ENCODE measurements at places on chromosomes 5 and 9.
A peak's percentile ranks its signal among the peaks of the same experiment; 100 is the strongest.

DNA sequence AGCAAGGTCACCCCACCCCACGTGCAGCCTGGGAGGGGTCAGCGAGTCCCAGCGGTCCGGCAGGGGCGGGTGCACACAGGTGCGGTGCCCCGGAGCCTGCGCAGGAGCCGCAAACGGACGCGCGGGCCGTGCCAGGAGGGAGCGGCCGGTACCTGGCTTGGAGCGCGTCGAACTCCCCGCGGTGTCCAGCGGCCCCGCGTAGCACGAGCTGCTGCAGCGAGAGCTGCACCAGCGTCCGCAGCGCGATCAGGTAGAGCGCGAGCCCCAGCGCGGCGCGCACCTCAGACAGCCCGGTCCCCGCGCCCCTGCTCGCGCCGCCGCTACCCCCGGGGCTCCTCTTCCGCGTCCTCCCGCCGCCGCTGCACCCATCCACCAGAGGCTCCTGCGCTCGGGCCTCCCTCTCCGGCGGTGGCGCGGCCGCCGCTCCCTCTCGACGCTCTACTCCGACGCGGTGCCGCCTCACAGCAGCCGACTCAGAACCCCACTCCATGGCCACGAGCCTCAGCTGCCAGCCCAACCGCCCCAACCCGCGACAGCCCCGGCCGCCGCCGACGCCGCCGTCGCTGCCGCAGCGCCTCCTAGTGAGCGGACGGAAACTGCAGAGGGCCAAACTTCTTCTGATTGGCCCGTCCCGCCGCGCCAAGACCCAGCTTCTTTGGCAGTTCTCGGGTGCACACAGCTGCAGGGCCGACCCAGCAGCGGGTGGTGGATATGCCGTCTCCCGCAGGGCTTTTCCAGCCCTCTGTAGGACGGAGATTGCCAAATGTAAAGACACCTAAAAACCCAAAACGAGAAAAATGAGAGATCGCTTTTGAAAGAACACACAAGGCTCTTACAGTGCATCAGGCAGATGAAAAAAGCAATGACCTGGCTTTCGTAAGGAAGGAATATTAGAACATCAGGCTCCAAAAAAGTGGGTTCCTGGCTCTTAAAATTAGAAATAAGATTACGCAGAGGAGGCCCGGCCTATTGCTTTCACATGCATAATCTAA is at the start of gene ERMP1:
TSS of gene ERMP1 (minus strand) at position 580 of the 992 bp plus-strand sequence. CDS start at position 490, 90 bp downstream.
- DNase-seq = peak; percentile 96

DNA sequence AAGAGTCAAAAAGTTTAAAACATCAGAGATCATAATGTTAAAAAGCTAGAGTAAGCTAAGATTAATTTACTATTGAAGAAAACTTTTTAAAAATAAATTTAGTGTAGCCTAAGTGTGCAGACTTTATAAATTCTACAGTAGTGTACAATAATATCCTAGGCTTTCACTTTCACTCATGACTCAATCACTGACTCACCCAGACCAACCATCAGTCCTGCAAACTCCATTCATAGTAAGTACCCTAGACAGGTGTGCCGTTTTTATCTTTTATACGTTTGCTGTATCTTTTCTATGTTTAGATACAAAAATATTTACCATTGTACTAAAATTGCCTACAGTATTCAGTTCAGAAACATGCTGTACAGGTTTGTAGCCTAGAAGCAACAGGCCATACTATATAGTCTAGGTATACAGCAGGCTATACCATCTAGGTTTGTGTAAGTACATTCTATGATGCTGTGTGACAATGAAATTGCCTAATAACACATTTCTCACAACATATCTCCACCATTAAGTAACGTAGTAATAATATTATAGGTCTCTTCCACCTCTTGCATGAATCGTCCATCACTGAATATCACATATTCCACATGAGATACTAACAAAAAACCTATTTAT is 59.2 kb downstream of the MEGF9 start:
- DNase-seq = no peak

GRCh38 chr5:178221282-178221681 is 11.3 kb downstream of the PHYKPL start:
- DNase-seq = no peak

- DNase-seq = no peak
These were observed 14.9 kb upstream of the SPATA24 start for GRCh38 chr5:139418793-139419192.

DNA sequence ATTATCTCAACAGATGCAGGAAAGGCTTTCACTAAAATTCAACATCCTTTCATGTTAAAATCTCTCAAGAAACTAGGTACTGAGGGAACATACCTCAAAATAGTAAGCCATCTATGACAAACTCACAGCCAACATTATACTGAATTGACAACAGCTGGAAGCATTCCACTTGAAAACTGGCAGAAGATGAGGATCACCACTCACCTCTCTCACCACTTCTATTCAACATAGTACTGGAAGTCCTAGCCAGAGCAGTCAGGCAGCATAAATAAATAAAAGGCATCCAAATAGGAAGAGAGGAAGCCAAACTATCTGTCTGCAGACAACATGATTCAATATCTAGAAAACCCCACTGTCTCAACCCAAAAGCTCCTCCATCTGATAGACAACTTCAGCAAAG is 203.6 kb upstream of the GRAMD2B start:
- DNase-seq = no peak

GRCh38 chr9:112380825-112381221 is 915 bp downstream of the HSDL2 start:
- DNase-seq = no peak

- DNase-seq = no peak
These were observed 809.0 kb downstream of the KCTD16 start for GRCh38 chr5:144979516-144980264.

GRCh38 chr9:94822273-94822672 is 95.8 kb downstream of the AOPEP start:
- no peak for DNase-seq

DNA sequence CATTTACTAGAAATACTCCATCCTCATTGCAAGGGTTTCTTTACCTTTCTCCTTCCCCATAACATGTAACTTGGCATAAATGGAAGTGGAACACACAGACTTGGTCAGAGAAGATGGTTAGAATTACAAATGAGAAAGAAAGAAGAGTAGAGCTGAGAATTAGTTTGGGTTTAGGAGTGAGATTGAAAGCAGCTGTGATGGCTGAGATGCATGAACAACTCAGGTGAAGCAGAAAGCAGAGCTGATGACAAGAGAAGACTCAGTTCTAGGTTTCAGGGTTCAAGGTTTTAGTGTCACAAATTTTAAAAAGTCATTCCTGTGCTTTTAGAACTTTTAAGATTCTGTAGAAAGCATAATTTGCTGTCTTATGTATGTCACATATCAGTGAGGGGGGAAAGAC is 54.0 kb downstream of the TMEM161B start:
- DNase-seq = no peak

DNA sequence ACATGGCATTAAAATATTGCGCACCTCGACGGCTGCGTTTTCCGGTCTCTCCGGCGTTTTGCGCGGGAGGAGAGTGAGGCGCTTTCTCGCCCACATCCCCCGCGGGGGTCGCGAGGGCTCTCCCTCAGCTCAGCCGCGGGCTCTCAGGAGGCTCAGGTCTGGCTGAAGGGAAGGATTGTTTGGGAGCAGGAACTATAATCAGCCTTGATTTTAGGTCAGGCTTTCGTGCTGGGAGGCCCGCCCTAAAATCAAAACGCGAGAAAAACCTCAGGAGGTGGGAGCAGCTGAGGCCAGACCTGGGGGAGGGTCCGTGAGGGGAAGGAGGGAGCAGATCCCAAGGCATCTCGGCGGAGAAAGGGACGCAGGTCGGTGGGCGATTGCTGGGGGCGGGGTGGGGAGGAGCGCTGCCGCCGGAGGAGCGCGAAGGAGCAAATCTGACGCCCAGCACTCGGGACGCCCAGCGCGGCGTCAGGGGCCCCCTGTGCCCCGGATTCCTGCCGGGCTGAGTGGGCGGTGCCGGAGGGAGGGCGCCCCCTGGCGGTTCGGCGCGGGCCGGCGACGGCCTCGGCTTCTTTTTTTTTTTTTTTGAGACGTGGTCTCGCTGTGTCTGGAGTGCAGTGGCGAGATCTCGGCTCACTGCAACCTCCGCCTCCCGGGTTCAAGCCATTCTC is 18.7 kb upstream of the RNF130 start:
- peak; percentile 95 for DNase-seq

- no peak for DNase-seq
These were observed 26.9 kb upstream of the CNOT6 start for GRCh38 chr5:180467028-180467975.

- DNase-seq = no peak
These were observed 50.6 kb downstream of the LHX2 start for GRCh38 chr9:124062172-124062571.

- DNase-seq = no peak
These were observed 34.8 kb upstream of the PANK3 start for GRCh38 chr5:168613996-168614395.

DNA sequence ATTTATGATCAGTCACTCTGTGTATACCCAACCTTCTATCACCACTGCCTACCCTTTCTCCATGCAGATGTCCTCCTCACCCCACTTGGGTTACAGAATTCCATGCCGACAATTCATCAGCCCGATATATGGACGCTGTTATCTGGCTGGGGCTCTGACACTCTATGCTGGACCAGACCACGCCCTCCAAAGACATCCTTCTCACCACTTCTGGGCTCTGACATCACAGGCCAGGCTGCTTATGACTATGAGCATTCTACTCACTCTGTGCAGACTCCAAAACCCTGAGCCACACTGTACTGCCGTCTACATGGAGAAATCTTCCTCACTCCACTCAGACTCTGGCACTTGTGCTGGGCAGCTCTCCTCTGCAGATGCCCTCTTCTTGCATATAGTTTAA is 7.6 kb upstream of the AK3 start:
- no peak for DNase-seq

GRCh38 chr9:129542741-129543140 is 78.2 kb downstream of the C9orf50 start:
- no peak for DNase-seq

- DNase-seq = no peak
These were observed 804 bp downstream of the ARSI start for GRCh38 chr5:150301901-150302300.

GRCh38 chr9:26850995-26851394 is 41.6 kb downstream of the CAAP1 start:
- no peak for DNase-seq

- DNase-seq = no peak
These were observed 20.3 kb downstream of the SLC45A2 start for GRCh38 chr5:33964132-33964700.

DNA sequence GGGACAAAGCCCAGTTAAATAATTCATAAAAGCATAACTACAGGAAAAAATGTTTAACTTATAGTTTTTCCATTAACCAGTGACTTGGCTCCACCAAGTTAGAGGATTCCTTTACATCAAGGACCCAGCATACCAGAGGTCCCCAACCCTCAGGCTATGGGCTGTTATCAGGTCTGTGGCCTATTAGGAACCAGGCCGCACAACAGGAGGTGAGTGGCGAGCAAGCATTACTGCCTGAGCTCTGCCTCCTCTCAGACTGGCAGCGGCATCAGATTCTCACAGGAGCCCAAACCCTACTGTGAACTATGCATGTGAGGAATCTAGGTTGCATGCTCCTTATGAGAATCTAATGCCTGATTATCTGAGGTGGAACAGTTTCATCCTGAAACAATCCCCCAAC is 303.1 kb downstream of the ELAVL2 start:
- no peak for DNase-seq

DNA sequence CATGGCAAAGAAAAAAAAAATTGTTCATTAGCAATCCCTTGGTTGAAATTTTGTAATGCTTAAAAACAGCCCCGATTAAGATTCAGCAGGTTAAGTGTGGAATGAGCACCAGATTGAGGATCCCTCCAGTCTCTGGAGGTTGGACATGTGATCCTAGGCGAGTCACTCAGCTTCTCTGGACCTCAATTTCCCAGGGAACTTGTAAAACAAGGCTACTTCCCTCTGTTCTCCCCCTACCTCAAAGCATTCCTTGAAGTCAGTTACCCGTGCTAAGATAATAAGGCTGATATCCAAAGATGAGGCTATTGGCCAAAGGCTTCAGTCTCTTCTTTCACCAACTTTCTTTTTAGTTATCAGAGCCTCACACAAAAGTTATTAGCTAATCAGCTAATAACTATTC is 2.9 kb downstream of the KLHL3 start:
- no peak for DNase-seq

GRCh38 chr5:32123058-32123805 is 50.9 kb downstream of the GOLPH3 start:
- DNase-seq = no peak

DNA sequence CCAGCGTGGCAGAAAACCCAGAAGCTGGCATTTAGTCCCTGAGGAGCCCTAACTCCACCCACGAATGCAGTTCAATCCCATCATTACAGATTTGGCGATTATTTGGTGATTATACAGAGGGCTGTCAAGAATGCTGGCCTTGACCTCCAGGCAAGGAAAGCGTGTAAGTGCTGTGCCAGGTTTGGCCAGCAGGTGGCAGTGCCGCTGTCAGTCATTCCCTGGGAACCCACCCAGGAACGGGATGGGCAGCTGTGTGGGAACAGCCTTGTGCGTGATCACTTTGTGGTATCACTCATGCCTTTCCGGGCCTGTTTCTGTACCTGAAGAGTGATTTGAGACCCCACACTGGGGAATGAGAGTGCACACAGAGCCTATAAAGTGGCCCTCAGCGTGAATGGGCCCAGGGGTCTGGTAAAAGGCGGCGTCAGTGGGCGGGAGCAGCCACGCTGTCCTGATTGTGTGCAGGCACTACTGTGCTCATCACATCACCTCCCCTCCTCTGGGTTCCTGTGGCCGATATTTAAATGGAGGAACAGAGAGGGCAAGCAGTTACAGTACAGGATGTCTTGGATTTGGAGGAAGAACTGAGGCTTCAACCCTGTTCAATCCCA is 215.6 kb downstream of the ROR2 start:
- peak; percentile 79 for DNase-seq

- no peak for DNase-seq
These were observed 63.7 kb downstream of the SHOC1 start for GRCh38 chr9:111730937-111731567.

GRCh38 chr5:126055348-126055729 is 367.9 kb upstream of the GRAMD2B start:
- no peak for DNase-seq

DNA sequence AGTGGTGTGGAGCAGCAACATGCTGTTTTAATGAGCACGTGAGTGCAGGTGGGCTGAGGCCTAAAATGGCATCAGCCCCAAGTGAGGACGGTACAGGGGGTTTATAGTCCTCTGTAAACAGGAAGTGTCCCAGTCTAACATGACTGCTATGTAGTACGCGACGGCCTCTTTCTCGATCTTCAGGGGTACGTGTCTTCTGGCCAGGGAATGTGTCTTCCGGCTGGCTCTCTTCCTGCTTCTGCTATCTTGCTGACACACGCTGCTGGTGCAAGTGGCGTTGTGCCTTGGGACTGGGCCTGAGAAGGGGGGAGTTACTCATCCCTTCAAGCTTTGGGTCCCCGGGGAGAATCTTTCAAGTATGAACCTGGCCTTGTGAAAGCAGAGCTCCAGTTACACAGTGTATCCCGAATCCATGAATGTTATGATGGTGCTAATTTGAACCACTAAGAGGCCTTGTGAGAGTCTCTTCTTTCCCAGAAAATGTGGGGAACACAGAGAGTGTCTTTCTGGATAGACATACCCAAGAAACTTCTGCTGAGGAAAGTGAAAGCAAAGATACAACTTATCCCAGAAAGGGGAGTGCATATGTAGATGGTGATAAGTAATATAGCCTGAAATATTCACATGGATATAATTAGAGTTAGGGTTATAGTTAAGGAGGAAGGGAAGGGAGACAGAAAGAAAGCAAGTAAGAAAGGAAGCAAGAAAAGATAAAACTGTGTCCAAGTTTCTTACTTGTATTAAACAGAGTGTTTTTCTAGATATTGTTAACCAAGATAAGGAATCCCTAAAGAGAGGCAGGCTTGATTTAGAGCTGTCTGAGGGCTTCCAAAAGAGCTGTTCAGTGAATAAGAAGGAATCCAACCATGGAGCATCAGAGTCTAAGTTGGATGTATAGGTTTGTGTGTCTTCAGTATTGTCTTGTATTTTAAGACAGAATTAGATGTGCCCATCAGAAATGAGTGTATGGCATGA is 35.5 kb upstream of the ANXA2R start:
- DNase-seq = no peak
